ENCODE measurements at places on chromosomes 4 and X.

GRCh38 chr4:76689145-76689817 lies 208.7 kb downstream of the SOWAHB start:
- no peak for DNase-seq

DNA sequence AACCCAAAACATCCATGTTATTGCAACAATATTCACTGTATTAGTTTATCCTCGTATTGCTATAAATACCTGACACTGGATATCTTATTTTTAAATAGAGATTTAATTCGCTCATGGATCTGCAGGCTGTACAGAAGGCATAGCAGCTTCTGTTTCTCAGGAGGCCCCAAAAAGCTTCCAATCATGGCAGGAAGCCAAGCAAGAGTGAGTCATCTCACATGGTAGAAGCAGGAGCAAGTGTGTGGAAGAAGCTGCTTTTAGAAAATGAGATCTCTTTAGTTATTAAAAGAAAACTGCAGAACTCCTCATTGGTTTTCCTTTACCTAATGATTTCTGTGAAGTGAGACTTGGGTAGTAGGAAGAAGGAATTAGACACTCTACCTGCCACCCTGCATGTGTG lies 16.4 kb downstream of the ZNF732 start:
- DNase-seq = no peak

DNA sequence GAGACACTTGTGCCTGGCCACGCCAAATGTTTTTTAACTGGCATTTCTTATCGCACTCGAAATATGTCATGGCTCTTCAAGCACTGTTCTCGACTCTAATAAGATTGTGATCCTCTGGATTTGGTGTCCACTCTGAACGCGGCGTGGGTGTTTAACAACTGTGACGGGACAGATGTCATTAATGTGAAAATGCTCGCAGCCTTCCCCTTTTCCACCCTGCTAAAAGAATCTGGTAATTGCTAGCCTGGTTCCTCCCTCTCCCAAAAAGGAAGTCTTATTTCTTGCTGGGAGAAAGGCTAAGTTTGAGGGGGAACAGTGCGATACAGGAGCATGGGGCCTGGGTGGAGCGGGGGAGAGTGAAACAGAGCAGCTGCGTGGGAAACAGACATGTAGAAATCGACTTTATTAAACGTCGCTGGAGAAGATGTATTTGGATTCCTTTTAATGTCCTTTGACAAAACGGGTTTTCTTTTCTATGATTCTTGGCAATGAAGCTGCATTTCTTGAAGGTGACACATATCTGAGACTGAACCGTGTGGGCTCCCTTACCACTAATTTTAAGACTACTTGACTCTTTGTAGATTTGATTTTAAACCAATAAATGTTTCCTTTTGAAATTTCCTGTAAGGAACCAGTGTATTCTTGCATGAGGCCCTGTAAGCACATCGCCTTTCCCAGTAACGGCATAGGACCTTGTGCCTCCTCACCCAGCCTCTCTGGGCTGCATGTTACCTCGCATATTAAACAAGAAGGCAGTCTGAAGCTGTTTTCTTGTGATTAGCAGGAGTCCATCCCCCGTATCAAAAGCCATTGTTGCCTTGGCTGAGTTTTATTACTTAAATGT lies 17.8 kb downstream of the TBC1D1 start:
- peak; percentile 7 for DNase-seq

- DNase-seq = no peak
Measured at GRCh38 chr4:77669946-77670590, 64.4 kb downstream of the CXCL13 start.

GRCh38 chrX:38837389-38837788 lies 36.1 kb downstream of the MID1IP1 start:
- no peak for DNase-seq

- no peak for DNase-seq
Measured at GRCh38 chrX:10611441-10612090, 8.8 kb downstream of the MID1 start.

GRCh38 chrX:129738466-129739308 lies at the start of gene XPNPEP2:
XPNPEP2 (plus strand) TSS chrX:129738979; CDS start chrX:129739214, 235 bp downstream.
- DNase-seq = no peak

DNA sequence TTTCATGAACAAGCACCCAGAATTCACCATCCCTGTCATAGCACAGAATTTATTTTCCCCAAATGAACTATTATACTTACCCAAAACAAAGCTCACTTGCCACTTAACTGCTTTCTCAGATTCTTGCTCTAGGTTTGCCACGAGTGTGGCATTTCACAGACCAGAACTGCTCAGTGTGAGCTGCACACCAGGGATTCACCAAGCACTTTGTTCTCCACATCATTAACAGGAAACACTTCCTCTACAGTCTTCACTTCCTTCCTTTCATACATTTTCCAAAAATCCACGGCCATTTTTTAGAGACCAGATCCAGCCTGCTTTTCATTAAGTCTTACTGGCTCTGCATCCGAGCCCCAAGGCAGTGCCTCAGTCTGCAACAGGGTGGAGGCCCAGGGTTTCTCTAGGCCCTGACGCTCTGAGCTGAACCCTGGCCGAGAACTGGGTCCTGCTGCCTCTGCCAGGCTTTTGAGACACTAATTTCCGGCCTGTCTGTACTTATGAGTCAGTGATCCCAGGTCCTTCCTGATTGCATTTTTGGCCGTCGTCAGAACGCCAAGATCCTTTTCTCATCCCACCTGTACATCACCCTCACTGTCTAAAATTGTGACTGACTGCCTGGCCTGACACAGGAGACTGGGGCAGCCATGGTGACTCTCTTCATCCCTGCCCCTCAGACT lies 67.6 kb upstream of the MTNR1A start:
- DNase-seq = no peak

GRCh38 chr4:25803720-25804225 lies 59.0 kb downstream of the SEL1L3 start:
- no peak for DNase-seq

DNA sequence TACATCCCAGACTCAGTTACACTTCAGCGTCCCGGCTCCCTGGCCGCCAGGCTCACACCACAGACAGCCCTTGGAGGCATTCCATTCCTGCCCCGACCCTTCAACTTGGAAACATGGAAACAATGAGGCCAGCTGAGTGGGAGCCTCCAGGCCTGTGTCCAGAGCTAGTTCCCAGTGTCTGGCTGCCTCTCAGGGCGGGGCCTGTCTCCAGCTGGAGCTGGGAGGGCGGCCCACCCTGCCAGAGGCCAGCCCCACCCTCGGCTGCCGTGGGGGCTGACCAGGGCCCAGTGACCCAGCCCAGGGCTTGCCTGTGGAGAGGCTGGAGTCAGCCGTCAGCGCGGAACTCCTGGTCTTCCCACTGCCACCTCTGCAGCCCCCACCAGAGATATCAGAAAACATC lies 37.4 kb upstream of the SPON2 start:
- peak; percentile 51 for DNase-seq
